ENCODE measurements at places on chromosomes 11 and 22.
A peak's percentile ranks its signal among the peaks of the same experiment; 100 is the strongest.

- peak; percentile 48 for DNase-seq
Observed at GRCh38 chr11:78802058-78802761, 227.5 kb upstream of the NARS2 start.

GRCh38 chr22:39367035-39367434, 17.2 kb downstream of the SYNGR1 start:
- no peak for DNase-seq

DNA sequence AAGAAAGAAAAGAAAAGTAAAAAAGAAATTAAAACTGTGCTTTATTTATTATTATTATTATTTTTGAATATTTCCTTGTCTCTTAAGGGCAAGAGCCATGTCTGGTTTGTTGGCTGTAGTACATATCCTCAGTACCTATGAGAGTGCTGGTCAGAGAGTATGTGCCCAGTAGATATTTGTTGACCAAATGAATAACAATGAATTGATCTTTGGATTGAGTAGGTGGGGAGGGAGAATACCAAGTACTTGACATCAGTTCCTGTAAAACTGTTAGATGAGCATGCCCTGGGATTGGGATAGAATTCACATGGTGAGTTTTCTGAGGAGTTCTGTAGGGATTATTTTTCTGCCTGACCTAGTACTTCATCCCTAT, 11.4 kb downstream of the STIM1 start:
- no peak for DNase-seq

DNA sequence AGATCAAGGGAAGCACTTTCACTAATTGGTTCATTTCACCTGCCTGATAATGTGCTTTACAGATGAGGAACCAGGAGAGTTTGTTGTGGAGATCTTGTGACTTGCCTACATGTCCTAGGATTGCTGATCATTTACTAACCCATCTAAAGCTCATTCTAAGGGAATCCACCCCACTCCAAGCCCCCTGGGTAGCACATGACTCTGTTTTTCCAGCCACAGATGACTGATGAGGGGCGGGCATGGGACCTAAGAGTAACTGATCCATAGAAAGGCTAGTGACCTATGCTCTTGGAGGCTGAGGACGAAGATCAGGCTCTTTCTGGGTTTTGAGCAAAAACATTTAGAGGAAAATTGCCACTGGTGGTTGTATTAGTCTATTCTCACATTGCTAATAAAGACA, 378.1 kb downstream of the CADM1 start:
- DNase-seq, result no peak

DNA sequence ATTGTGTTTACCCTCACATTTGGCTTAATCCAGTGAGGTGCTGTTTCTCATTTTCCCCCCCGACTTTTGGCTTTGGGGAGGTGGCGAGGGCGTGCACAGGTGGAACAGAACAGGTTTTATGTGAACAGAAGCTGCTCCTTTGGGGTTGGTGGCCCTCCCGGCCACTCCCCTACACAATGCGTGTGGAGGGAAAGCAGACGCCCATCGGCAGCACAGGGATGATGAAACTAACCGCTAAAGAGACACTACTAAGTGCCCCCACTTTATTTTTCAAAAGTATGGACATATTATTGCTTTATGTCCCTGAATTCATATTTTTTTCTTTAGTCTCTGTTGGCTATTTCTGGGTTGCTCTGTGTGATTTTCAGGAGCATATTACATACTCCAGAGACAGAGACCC, 160.9 kb downstream of the ENTHD1 start:
- no peak for DNase-seq

GRCh38 chr11:44322243-44322642, 12.3 kb upstream of the ALX4 start:
- no peak for DNase-seq

DNA sequence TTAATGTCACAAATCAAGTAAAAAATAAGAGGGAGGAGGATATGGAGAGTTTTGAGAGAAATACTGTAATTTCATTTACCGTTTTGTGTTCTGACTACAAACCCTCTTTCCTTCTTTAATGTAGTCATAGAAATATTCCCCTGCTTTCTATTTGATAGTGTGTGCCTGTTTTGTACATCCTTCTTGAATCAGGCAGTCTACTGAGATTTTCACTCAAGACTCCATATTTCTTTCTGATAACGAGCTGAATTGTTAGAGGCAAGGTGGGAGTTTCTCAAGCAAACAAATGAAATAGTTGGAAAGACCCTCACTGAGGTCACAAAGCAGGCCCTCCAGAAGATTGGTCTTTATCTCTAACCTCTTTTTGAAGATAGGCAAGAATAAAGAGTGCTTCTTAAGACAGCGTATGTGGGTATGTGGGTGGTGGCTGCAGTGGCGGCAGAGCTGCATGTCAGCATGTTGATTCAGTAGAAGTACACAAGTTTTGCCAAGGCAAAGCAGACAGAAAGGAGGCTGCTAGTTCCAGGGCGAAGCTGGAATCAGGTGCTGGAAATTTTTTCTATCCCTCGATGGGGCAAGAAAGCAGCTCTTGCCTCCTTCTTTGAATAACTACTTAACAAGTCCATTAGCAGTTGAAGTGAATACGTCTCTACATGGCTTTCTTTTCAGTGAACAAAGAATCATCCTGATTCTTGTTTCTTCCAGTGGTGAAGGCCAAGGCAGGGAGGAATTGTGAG, 164.2 kb downstream of the FAM76B start:
- DNase-seq, result no peak

DNA sequence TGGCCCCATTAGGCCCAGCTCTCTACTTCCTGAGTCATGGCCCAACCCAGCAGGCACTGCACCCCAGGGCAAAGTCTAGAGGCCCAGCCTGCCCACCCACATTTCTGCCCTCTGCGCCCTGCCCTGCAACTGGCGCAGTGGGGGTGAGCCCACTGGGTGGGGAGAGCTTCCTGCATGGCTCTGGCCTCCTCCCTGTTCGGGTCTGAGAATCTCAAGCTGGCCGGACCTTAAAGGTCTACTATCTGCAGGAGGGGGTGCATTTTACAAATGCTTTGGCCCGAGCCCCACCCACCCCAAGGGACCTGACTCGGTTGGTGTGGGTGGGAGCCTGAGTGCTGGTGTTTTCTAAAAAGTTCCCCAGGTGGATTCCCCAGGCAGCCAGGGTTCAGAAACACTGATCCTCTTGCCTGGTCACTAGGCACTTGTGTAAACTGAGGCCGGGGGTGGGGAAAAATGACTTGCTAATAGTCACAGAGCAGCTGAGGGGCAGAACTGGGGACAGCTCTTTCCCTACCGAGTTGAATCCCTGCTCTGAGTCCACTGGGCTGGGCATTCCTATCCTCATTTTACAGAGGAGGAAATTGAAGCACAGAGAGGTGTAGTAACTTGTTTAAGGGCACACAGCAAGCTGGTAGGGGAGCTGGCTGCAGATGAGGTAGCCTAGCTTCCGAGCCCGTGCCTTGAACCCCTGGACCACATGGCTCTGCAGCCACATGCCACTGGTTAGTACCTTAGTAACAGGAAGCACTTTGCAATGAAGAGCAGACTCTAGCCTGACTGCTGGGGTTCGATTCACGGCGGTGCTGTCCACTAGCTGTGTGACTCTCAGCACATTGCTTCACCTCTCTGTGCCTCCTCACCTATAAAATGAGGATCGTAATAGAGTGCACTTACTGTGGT, 36.3 kb downstream of the CD82 start:
- DNase-seq, result no peak

GRCh38 chr11:116691771-116692177, 81.0 kb downstream of the BUD13 start:
- DNase-seq, result peak; percentile 22

- no peak for DNase-seq
Observed at GRCh38 chr11:130644187-130644586, 195.7 kb downstream of the ADAMTS15 start.

DNA sequence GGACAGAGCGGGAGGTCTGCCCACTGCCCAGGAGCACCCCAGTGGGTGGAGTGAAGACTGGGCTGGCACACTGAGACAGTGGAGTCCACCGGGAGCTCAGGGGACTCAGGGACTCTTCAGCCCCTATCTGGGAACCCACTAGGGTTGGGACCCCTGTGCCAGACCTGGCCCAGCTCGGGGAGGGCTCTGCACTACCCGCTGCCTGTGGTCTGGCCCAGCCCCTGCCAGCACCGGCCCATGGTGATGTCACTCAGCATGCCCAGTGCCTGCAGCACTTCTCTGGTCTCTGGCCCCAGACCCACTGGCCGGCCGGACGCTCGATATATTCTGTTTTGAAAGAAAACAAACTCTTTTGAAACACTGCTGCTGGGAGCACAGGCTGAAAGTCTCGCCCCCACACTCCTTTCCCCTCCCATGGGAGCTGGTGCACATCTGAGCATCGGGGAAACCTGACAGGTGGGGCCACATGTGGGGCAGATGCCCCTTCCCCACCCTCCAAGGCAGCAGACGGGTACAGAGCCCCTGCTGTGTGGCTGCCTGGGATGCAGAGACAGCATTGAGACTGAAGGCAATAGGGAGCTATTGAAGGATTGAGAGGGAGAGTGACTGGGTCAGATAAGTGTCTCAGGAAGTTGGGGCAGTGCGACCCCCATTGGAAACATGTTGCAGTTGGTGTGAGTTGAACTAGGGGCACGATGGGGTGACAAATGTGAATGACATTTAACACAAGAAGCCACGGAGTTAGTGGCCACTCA, 62.9 kb downstream of the MYEOV start:
- no peak for DNase-seq

- DNase-seq, result no peak
Observed at GRCh38 chr11:104665641-104666040, 232.6 kb downstream of the CASP12 start.

- no peak for DNase-seq
Observed at GRCh38 chr11:27138716-27139115, 98.1 kb downstream of the BBOX1 start.

DNA sequence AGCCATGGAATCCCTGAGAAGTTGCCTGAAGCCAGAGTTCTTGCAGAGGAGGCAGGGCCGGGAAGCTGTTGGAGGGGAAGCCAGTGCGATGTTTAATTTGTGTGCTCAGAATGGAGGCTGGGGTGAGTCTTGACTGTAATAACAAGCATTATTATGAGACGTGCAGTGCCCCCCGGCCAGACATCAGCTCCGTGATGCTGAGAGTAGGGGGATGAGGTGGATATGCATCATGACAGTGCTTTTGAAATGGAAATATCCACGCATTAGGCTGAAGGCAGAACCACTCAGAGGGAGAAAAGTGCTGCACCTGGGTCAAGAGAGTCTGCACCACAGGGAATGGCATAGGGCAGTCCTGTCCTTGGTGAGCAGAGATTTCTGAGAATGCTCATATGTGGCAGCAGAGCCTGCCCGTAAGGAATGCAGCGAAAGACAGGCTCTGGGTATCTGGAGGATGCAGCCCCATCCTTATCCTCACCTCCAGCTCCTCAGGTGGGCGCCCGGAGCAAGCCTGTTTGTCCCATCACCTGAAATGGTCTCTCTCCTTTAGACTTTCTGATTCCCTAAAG, 37.6 kb upstream of the SEZ6L start:
- DNase-seq, result no peak

DNA sequence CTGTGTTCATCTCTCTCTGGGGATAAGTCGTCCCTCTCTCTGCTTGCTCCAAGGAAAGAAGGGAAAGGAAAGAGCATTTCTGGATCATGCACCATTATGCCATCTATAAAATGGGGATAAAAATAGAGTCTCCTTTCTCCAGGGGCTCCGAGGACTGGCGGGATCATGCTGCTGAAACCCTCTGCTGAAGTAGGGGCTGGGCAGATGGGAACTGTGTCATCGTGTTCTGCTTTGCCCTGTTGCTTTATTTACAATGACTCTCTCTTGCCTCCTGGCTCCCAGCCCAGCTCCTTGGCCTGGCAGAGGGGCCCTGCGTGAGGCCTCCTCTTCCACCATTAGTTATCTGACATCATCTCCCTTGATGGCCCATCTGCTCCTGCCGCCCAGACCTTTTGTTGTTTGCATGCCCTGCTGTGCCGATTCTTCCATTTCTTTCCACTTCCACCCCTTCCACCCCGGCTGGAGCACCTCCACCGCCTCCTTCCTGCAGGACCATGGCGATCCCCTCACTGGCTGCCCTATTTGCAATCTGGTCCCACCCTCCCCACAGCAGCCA, 200.9 kb downstream of the MYO18B start:
- peak; percentile 4 for DNase-seq

DNA sequence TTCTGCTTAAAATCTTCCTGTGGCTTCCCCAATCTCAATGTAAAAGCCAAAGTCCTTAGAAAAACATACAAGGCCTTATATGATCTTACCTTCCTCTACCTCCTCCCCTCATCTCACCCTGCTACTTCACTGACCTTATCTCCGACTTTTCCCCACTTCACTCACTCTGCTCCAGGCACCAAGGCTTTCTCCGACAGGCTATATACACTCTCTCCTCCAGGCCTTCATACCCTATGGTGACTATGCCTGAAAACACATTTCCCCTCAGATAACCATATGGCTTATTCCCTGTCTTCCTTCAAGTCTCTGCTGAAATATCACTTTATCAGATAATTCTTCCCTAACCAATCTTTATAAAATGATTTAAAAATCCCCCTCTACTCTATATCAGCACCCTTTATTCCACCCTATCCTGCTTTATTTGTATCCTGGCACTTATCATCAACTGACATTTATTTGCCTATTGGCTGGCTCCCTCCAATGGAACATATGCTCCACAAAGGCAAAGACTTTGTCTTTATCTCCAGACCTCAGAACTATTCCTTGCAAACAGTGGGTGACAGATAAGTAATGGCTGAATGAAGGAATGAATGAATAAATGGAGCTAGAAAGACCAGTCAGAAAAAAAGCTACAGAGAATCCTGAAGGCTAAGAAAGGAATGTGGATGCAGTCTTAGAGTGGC, 52.7 kb downstream of the PAK1 start:
- DNase-seq, result no peak

DNA sequence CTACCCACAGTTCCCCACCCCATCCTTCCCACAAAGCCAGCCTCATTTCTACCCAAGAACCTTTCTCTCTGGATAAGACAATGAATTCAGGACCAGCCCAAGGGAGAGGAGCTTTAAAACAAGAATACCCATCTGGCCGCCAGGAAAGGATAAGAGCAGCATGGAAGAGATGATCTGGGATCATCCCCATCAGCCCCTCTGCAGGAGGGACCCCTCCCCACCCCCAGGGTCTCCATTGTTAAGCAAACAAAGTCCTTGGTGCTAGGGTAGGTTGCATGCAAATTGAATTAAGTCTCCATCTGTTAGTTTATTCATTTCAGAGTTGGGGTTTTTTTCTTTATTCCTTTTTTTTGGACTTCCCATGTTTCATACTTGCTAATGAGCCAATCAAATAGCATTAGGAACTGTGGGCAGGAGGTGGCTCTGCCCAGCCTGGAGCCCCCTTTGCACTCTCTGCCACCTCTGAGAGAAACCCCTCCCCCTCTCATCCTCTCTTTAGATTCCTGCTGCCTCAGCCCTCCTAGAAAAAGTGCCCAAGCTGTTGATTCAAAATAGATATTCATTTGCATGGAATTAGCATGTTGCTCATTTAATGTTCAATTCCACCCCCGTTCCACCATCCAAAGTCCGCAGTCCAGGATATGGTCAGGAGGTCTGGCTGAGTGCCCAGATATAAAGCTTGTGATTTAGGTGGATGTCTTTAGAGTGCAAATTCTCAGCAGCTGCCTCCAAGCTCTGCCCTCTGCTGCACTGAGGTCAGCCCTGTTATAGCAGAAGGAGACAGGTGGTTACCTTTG, 138.5 kb upstream of the NCAM1 start:
- no peak for DNase-seq

GRCh38 chr22:29811377-29811776, 26.7 kb downstream of the ASCC2 start:
- DNase-seq, result no peak

GRCh38 chr11:1573903-1574237, 1.8 kb upstream of the DUSP8 start:
- DNase-seq, result no peak

Measured in fibroblast of skin of back (primary cell).